ENCODE measurements at places on chromosomes 13 and 19.
A peak's percentile ranks its signal among the peaks of the same experiment; 100 is the strongest.

- DNase-seq: no peak
These were observed 33.4 kb downstream of the COG6 start for GRCh38 chr13:39688699-39689405.

DNA sequence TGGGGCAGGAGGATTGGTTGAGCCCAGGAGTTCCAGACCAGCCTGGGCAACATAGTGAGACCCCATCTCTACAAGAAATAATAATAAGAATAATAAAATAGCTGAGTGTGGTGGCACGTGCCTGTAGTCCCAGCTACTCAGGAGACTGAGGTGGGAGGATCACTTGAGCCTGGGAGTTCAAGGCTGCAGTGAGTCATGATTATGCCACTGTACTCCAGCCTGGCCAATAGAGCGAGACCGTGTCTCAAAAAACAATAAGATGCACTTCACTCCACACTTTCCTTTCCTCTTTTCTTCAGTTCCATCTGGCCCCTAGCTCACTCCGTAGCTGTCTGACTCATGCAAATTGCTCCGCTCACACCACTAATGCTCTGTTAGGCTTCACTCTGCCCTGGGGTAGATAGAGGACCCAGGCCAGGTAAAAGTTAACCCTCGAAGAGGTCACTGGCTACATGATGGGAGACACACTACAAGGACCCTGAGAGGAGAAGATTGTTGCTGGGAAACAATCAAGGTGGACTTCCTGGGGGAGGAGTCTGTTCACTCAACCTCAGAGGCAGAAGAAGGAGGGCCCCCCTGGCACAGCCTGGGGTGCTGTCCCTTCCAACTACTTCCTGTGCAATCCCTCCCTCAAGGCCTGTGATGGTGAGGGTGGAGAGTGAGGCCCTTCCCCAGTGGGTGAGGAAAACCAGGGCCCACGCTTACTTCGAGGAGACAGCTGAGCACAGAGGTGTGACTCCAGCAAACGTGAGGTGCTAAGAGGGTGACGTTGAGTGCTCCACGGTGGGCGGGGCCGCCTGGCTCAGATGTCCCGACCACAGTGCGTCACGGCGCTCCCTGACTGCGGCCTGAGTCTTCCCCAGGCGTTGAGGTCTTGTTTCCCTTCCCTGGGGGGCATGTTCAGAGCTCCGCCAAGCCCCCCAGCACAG is 8.8 kb upstream of the TNFSF9 start:
- DNase-seq: peak; percentile 81

DNA sequence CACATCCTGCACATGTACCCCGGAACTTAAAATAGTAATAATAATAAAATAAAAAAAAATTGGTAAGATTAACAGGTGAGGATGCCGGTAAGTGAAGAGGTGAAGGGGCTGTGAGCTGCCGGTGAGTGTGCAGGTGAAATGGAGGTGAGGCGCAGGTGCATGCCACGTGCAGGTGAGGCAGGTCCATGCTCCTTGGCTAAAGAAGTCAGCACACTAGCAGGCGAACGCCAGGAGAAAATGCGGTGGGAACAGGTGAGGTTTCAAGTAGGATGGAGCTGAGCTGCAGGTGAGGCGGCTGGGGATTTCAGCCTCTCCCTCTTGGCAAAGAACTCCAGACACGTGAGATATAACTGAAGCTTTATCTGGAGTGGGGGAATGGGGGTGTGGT is 7.5 kb upstream of the TNFSF14 start:
- no peak for DNase-seq

DNA sequence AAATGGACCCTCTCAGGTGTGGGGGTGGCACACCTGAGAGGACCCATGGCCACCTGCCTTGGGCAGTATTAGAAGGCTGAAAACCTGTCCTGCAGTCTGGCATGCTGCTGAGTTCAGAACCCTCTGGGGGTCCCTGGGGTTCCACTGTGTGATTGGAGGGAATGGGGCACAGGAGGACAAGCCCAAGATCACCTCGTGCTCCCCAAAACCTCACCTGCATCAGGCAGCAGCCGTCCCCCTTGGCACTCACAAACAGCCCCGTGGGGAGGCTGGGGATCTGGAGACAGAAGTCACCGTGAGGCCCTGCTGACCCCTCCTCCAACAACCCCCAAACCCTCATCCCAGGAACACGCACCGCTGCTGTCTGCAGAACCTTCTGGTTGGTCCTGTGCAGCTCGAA is 14.5 kb downstream of the F2RL3 start:
- DNase-seq: no peak

DNA sequence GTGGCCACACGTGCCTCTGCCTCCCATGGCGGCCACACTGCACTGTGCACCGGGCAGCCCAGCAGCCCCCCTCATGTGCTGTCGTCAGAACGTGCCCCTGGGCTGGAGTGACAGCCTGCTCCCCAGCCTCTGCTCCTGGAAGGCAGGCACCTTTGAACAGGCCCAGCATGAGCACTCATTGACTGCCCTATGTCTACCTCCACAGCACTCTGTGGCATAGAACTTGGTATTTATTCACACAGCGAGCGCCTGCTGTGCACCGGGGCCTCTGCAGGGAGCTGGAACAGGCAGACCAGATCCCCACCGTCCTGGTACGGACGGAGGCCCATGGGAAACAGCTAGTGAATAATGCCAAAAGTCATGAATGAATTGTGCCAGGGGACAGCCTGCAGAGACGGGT is 53.7 kb downstream of the DPF1 start:
- DNase-seq: no peak

DNA sequence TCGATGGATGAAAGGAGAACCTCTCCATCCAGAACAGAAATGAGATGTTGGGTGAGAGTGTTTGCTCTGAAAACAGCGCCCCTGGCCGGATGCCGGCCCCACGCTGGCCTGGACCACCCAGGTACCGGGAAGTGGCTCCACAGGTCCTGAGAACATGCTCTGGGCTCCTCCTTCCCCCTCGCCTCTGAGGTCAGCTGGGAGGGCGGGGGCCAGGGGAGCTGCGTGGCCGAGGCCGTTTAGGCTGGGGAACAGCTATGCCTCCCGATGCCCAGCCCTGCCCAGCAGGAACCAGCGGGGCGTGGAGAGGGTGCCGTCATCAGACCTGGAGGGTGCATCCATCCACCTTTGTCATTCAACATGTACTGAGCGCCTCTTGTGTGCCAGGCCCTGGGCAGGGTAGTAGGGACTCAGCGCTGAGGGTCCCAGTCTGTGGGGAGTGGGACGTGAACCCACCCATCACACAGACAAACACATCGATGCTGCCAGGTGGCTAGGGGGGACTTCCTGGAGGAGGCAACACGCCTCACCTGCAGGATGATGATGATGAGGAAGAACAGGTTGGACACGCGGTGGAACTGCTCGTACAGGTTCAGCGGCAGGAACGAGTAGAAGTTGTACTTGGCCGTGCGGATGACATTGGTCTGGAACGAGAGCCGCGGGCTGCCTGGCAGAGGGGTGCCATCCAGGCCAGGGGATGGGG is 4.2 kb downstream of the ATP8B3 start:
- no peak for DNase-seq

DNA sequence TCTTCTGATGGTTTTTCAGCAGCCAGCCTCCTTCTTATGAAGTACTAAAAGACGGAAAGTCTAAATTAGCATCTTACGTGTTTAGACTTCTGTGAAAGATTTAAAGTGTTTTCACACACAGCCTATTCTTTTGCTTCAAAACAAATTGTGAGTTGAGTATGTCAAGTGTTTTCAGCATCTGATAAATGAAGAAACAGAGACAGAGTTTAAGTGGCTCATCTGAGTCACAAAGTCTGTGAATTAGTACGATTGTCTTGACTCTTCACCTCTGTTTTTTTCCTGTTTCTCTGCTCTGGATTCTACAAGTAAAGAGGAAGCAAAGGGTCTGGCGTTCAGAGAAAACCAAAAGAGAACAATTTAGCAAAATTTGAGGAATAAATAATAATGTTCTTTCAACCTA is 116.4 kb downstream of the FRY start:
- no peak for DNase-seq

DNA sequence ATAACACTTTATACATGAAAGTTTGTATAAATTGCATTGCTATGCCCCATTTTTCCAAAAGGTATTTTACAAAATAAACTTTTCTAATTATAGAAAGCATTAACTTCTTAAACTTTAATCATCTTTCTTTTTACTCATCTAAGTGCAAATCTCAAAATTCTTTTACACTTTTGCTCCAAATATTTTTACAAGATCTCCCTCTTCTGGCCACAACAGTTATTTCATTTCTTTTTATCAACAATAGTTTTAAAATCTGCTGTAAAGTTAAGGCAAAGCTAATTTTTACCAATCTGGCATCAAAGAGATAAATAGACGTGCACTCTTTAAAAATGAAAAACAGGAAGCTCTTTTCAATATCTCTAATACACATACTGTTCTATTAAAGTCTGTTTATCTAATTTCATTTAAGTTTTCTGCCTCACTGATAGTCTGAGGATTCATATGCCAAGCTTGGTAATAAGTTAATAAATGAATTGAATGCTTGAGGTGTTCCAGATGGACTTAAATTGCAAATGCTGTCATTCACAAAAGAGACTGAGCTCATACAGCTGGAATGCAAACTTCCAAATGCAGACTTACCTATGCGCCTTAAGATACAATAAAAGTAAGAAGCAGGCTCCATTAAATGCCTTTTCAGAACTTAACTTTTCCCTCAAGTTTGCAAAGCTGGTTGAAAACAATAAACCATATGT is 583.0 kb upstream of the ATXN8OS start:
- DNase-seq: no peak

- no peak for DNase-seq
These were observed 50.4 kb downstream of the MLLT1 start for GRCh38 chr19:6229216-6229913.

- no peak for DNase-seq
These were observed 36.6 kb downstream of the PCDH8 start for GRCh38 chr13:52811841-52812240.

DNA sequence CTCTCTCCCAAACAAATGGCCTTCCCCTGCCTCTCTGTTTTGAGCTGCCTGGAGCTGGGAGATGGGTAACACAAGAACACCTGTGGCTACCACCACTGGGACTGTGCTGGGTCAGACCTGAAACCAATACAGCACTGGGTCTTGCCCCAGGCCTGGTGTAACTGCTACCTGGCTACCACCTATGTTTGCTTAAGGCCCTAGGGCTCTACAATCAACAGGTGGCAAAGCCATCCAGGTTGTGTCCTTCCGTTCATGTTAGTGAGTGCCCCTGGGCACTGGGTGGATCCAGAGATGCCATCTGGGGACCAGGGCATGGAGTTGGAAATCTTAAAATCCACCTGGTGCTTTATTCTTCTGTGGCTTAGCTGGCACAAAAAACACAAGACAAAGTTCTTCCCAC is 18.9 kb upstream of the LMO7 start:
- DNase-seq: no peak

GRCh38 chr19:49700563-49700962 is 9.6 kb downstream of the CPT1C start:
- no peak for DNase-seq

- no peak for DNase-seq
These were observed 17.3 kb upstream of the MADCAM1 start for GRCh38 chr19:478976-479375.

- DNase-seq: no peak
These were observed 420.9 kb upstream of the NBEA start for GRCh38 chr13:34521171-34521570.

DNA sequence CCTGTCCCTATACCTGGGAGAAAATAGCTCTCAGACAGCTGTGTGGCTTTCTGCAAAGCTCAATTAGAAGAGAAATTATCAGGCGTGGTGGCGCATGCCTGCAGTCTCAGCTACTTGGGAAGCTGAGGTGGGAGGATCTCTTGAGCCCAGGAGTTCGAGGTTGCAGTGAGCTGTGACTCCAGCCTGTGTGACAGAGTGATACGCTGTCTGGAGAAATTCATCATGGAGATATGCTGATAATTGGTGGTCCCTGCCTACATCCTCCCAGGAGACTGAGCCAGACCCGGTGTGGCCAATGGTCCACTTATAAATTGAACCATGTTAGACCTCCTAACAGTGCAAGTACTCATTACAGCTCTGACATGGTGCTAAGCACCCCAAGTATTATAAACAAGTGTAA is 58.7 kb upstream of the ZNF599 start:
- DNase-seq: no peak

GRCh38 chr19:28843761-28844492 is 369.0 kb downstream of the UQCRFS1 start:
- no peak for DNase-seq

- DNase-seq: no peak
These were observed 44.1 kb downstream of the TM9SF2 start for GRCh38 chr13:99545361-99545760.

GRCh38 chr13:23695711-23696464 is 125.7 kb downstream of the TNFRSF19 start:
- peak; percentile 61 for DNase-seq

- DNase-seq: no peak
These were observed 525.7 kb downstream of the UQCRFS1 start for GRCh38 chr19:28687296-28687695.

DNA sequence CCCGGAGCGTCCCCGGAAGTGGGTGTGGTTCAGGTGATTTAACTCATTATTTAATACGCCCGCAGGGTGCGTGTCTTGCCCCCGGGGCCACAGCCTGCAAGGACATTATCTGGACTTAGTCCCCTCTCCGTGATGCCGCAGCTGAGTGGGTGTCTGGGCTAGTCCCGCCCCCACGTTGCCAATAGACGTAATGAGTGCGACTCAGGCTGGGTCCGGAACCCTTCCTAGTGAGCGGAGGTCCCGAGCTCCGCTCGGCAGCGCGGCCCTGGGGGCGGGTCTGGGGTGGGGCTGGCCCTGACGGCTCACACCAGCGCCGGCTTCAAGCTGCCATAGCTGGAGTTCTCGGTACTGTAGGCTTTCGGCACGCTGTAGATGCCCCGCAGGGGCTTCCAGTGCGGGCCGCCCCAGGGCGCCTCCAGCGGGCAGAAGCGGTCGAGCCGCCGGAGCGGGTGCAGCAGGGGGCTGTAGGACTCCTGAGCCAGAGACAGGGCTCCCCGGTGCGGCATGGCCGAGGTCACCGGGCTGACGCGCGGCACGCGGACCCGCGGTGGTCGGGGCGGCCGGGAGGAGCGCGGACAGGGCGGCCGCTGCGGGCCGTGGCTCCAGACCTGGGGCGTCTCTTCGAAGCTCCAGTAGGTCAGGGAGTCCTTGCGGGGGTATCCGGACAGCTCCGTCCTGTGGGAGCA is 918 bp upstream of the LHB start:
- DNase-seq: peak; percentile 71

GRCh38 chr13:65642996-65643395 is 1587.1 kb downstream of the PCDH9 start:
- no peak for DNase-seq

- DNase-seq: no peak
These were observed 1.4 kb downstream of the LILRB2 start for GRCh38 chr19:54279406-54279962.

GRCh38 chr13:72884101-72884500 is 102.2 kb downstream of the PIBF1 start:
- no peak for DNase-seq

- DNase-seq: no peak
These were observed 16.9 kb upstream of the SIGLEC11 start for GRCh38 chr19:49977881-49978280.

DNA sequence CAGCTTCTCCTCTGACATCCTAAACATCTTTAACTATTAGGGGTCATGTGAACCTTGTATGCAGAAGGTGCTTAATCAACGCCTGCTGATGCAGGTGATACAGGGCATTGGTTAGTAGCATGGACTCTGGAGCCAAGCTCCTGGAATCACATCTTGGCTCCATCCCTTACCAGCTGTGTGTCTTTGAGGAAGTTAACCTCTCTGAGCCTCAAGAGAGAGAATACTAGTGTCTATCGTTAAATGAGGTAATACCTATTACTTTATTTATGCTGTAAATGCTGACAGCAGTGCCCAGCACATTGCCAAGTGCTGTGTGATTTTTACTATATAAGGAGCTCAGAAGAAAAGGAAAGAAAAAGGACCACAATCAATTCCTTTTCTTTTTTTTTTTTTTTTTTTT is 11.2 kb upstream of the SELENOW start:
- no peak for DNase-seq

GRCh38 chr19:35757231-35757748 is 461 bp upstream of the HSPB6 start:
- DNase-seq: no peak
